ENCODE measurements at places on chromosomes 5 and 9.
A peak's percentile ranks its signal among the peaks of the same experiment; 100 is the strongest.

DNA sequence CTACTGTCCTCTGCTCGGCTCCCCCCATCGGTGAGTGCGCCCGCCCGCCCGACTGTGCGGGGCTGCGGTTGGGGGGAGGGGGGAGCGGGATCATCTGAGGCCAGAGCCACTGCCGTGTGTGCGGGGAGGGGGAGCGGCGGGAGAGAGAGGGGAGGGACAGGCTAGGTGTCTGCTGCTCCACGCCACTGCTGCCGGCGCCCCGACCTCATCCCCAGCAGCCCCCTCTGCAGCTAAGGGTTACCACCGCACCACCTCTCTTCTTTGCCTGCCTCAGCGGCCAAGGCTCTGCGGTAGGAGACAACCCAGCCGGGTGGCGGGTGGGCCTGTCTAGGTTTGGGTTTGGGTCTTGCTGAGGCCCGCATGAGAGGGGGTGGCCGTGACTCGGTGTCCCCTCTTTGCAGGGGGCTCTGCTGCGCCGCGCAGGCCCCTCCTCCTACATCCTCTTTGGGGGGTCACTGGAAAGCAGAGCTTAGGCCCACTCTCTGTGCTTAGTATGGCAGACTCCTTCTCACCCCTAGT is 670 bp upstream of the PURA start:
- H3K36me3 ChIP-seq: peaks cover 8% of the 10 kb centered on the region
- peak overlapping the region; percentile 81 for H3K27ac ChIP-seq
- peak; percentile 60 for DNase-seq
- no peaks in the 10 kb centered on the region for H3K27me3 ChIP-seq
- peak overlapping the region; percentile 48 for H3K4me3 ChIP-seq

- H3K4me1 ChIP-seq: no peaks in the 10 kb centered on the region
- peaks cover 6% of the 10 kb centered on the region for H3K27me3 ChIP-seq
- no peak overlapping the region for H3K27ac ChIP-seq
- no peaks in the 10 kb centered on the region for H3K36me3 ChIP-seq
These were observed 297.7 kb downstream of the MSX2 start for GRCh38 chr5:175021841-175022625.

GRCh38 chr9:77316058-77316457 is 138.7 kb downstream of the VPS13A start:
- H3K27me3 ChIP-seq: no peaks in the 10 kb centered on the region
- no peak for DNase-seq
- no peak overlapping the region for H3K27ac ChIP-seq
- H3K4me1 ChIP-seq: no peaks in the 10 kb centered on the region
- peaks cover 40% of the 10 kb centered on the region for H3K36me3 ChIP-seq

- H3K27me3 ChIP-seq: no peaks in the 10 kb centered on the region
- no peak overlapping the region for H3K4me3 ChIP-seq
- no peak for DNase-seq
These were observed 148.2 kb downstream of the FBXL17 start for GRCh38 chr5:108233617-108234155.

DNA sequence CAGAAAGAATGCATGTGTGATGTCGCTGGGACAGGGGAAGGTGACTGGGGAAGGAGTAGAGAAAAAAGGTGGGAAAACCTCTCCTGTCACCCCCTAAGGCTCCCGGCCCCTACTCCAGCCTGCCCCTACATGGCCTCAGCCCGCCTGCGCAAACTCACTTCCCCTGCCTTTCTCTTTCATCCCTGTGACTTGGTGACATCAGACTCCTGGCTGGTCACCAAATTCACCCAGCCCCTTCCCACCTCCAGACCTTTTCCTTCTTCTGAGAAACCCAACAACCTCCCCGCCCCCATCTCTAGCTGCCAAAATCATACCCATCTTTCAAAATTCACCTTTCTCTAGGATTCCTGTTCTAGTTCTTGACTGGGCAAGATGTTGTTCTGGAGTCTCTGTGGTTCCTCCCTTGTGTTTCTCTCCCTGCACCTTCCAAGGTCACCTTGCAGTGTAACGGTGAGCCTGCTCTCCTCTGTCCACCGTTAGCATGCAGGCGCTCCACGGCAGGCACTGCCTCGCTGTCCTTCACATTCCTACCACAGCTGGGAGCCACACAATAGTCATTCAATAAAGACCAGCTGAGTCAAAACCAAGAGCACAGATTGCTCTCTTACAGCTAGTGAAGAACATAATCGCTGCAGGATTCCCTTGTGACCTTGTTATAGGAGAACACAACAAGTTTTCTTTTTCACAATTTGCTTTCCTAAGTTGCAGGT is 134.5 kb downstream of the FANCC start:
- H3K27ac ChIP-seq: no peak overlapping the region
- no peaks in the 10 kb centered on the region for H3K4me1 ChIP-seq
- H3K27me3 ChIP-seq: no peaks in the 10 kb centered on the region
- no peak for DNase-seq
- H3K36me3 ChIP-seq: no peaks in the 10 kb centered on the region

GRCh38 chr5:179209359-179210150 is 135.7 kb downstream of the ADAMTS2 start:
- DNase-seq: no peak
- no peak overlapping the region for H3K4me3 ChIP-seq
- H3K36me3 ChIP-seq: no peaks in the 10 kb centered on the region
- no peak overlapping the region for H3K27ac ChIP-seq
- no peaks in the 10 kb centered on the region for H3K27me3 ChIP-seq

DNA sequence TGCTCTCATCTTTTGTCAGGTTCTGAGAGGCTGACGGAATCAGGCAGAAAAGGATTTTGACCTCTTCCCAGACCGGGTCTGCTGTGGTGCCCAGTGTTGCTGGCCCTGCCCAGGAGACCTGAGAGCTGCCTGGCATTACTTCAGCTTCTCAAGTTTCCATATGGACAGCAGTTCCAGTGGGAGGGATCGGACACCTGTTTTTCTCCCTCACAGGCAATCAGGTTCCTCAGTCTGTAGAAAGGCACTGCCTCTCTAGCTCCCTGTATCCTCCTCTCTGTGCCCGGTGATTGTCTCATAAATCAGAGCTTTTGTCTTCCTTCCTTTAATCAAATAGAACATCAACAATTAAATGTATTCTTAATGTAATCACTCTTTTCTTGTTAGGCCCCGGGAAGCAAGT is 198.7 kb downstream of the SEMA6A start:
- H3K27ac ChIP-seq: no peak overlapping the region
- no peaks in the 10 kb centered on the region for H3K27me3 ChIP-seq
- no peaks in the 10 kb centered on the region for H3K36me3 ChIP-seq
- H3K4me3 ChIP-seq: no peak overlapping the region

- H3K27ac ChIP-seq: peak overlapping the region; percentile 81
- no peaks in the 10 kb centered on the region for H3K27me3 ChIP-seq
- peaks cover 24% of the 10 kb centered on the region for H3K4me1 ChIP-seq
- no peaks in the 10 kb centered on the region for H3K36me3 ChIP-seq
- DNase-seq: peak; percentile 94
- no peak overlapping the region for H3K4me3 ChIP-seq
These were observed 534.5 kb downstream of the BNC2 start for GRCh38 chr9:16335788-16336580.

DNA sequence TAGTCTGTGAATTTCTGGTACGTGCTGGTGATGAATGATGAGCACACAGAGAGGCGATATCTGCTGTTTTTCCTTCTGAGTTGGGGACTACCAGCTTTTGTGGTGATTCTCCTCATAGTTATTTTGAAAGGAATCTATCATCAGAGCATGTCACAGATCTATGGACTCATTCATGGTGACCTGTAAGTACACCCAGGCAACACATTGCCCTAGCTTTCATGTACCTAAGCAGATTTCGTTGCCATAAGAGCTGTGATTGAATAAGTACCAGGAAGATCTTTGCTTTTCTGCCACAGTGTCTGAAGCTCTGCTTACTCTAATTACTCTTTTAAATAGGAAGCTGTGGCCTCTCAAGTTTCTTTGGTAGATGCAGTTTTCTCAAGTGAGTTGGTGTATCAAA is 397.8 kb downstream of the ARRDC3 start:
- no peak overlapping the region for H3K27ac ChIP-seq
- H3K27me3 ChIP-seq: no peaks in the 10 kb centered on the region
- H3K4me1 ChIP-seq: peaks cover 18% of the 10 kb centered on the region
- H3K36me3 ChIP-seq: no peaks in the 10 kb centered on the region
- no peak for DNase-seq

GRCh38 chr9:37060833-37061232 is 26.8 kb upstream of the PAX5 start:
- no peak overlapping the region for H3K4me3 ChIP-seq
- peaks cover 38% of the 10 kb centered on the region for H3K27me3 ChIP-seq
- H3K4me1 ChIP-seq: no peaks in the 10 kb centered on the region
- H3K36me3 ChIP-seq: no peaks in the 10 kb centered on the region
- H3K27ac ChIP-seq: no peak overlapping the region
- no peak for DNase-seq

DNA sequence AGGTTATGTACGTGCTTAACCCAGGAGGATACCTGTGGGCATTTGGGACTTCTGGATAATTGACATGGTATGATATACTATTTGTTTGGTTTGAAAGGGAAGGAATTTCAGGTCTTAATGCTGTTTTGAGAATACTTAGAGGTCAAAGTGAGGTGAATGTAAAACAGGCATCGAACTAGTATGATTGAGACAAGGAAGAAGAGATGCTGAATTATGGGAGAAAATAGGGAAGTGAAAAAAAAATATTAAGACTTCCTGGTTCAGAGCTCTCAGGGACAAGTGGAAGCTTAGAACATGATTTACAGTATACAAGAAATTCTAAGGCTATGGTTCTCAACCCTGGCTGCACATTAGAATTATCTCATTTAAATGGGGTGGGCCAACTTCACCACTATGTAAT is 115.3 kb downstream of the CD180 start:
- H3K27me3 ChIP-seq: no peaks in the 10 kb centered on the region
- H3K27ac ChIP-seq: no peak overlapping the region
- H3K36me3 ChIP-seq: no peaks in the 10 kb centered on the region
- no peaks in the 10 kb centered on the region for H3K4me1 ChIP-seq
- no peak overlapping the region for H3K4me3 ChIP-seq

GRCh38 chr5:138128334-138128733 is 10.9 kb downstream of the NME5 start:
- no peak overlapping the region for H3K4me3 ChIP-seq
- H3K36me3 ChIP-seq: no peaks in the 10 kb centered on the region
- no peak overlapping the region for H3K27ac ChIP-seq
- H3K27me3 ChIP-seq: peaks cover 5% of the 10 kb centered on the region
- no peaks in the 10 kb centered on the region for H3K4me1 ChIP-seq

- H3K36me3 ChIP-seq: no peaks in the 10 kb centered on the region
- peak overlapping the region; percentile 89 for H3K27ac ChIP-seq
- H3K4me3 ChIP-seq: no peak overlapping the region
These were observed 134.9 kb upstream of the PANK3 start for GRCh38 chr5:168714046-168714445.

DNA sequence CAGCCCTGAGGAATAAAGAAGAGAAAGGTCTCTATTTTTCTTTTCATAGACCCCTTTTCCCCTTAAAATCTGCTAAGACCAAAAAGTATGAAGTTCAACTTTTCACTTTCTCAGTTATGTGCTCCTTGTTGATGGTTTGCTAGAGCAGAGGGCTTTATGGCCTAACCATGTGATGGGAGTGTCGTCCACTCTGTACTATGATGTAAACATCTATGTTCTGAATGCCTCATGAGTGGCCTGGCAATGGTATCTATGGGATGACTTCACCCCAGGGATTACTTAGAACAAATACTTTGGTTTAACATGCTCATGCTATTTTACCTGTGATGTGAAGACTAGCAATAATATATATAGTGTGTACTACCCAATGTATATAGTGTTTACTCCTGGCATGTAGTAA is 43.7 kb upstream of the MIER3 start:
- no peak overlapping the region for H3K4me3 ChIP-seq
- no peaks in the 10 kb centered on the region for H3K27me3 ChIP-seq
- H3K4me1 ChIP-seq: no peaks in the 10 kb centered on the region
- H3K27ac ChIP-seq: no peak overlapping the region
- no peak for DNase-seq

DNA sequence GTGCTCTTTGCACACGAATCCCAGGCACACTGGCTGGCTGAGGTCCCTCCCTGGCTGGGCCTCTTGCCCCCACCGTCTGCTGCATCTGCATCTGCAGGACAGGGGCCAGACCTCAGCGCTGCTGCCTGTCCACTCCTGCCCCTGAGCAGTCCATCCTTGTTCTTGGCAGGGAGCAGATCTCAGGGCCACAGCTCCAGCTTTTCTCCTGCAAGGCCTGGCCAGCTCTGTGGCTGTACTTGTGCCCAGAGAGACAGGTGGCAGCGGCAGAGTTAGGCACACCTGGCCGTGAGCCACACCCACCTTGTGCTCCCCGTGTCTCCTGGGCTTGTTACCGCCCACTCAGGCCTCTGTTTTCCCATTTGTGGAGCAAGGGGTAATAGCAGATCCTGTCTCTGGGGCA is 13.9 kb downstream of the NEK6 start:
- H3K27ac ChIP-seq: no peak overlapping the region

DNA sequence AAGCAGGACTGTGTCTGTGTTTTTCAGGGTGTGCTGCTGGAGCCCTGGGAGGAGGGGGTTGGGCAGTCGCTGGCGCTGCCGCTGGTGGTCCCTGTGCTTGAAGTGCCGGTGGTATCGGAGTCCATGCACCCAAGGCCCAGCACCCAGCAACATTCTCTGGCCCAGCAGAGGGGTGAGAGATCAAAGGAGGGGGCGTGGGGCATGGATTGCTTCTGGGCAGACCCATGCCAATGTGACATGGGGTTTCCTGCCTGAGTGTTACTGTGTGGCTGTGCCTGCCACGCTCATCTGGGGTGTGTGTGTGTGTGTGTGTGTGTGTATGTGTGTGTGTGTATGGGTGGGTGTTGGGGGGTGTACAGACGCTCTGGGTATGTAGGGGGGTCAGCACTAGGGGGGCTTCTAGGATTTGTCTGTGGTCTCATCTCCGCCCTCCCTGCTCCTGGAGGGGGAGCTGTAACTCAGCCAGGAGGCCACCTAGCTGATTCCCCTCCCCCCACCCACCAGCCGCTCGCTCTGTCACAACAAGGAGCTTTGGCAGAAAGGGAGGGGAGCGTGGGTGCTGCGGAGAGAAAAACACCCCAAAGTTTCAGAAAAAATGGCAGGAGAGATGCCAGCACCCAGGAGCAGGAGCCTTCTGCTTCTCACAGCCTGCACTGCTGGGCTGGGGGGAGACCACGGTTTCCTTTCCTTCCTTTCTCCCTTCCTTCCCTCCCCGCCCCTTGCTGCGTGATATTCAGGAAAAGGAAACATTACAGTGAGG is 35.9 kb upstream of the HSPA9 start:
- no peak for DNase-seq
- H3K4me3 ChIP-seq: no peak overlapping the region
- no peaks in the 10 kb centered on the region for H3K36me3 ChIP-seq
- H3K4me1 ChIP-seq: peaks cover 15% of the 10 kb centered on the region

GRCh38 chr9:137411260-137411644 is 11.7 kb downstream of the EXD3 start:
- no peaks in the 10 kb centered on the region for H3K36me3 ChIP-seq
- H3K27ac ChIP-seq: peak overlapping the region; percentile 82
- peaks cover 29% of the 10 kb centered on the region for H3K4me1 ChIP-seq
- DNase-seq: no peak
- no peaks in the 10 kb centered on the region for H3K27me3 ChIP-seq

DNA sequence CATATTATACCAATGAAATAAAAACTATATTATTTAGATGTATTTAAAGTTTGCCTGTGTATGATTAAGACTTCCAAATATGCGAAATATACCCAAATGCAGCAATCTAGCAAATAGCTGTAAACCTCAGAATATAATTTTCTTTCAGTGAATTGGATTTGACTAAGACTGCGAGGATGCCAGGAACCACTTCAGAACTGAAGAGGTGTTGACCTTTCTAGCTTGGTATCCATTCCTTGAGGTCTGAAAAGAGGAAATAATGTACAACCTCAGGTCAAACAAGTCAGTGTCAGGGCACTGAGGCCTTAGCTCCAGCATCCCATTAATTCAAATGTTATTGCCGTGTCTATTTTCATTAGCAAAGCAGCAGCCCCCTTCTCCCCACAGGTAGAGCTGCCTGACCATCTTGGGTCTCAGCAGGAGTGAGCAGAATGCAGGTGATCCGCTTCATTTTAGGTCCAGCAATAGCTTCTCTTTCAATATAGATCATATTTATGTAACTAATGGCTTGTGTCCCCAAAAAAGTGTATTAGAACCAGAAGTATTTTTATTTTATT is 100.0 kb downstream of the KIAA1958 start:
- H3K27me3 ChIP-seq: no peaks in the 10 kb centered on the region

All from RWPE2 (cell line).